ENCODE measurements at places on chromosomes 1 and 21.

DNA sequence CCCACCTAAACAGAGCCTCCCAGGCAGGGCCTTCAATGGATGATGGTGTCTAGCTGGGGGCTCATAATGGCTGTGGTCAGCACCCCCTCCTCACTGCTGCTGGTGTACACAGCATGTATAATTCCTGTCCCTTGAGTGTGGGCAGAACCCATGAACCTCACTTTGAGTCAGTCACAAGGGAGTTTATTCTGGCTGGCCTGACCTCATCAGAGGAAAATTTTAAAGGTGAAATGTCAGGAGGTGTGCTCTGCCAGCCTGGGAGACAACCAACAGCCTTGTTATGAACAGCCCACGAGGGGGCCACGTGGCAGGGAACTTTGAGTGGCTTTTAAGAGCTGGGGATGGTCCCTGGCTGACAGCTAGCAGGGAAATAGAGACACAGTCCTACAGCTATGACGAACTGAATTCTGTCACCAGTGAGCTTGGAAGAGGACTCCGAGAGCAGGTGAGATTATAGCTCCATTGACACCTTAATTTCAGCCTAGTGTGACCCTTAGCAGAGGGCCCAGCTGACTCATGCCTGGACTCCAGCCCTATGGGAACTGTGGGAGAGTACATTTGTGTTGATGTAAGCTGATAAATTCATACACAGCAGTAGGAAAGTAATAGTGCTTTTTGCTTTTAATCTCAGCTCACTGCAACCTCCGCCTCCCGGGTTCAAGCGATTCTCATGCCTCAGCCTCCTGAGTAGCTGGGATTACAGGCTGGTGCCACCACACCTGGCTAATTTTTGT is 73.5 kb upstream of the RUNX3 start:
- no peak for DNase-seq

DNA sequence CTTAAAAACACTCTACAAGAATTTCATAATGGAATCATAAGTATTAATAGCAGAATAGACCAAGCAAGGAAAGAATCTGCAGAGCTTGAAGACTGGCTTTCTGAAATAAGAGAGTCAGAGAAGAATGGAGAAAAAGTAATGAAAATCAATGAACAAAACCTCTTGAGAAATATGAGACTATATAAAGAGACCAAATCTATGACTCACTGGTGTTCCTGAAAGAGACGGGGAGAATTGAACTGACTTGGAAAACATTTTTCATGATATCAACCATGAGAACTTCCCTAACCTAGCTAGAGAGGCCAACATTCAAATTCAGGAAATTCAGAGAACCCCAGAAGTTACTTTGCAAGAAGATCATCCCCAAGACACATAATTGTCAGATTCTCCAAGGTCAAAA is 85.6 kb downstream of the GDAP2 start:
- no peak for DNase-seq

- DNase-seq, result no peak
These were observed at the start of gene TGFB2 for GRCh38 chr1:218344814-218345672. TSS of gene TGFB2 (plus strand) at chr1:218345336. CDS start at chr1:218346702, 1,366 bp downstream.

- DNase-seq, result peak; percentile 88
These were observed 21.5 kb upstream of the TMEM222 start for GRCh38 chr1:27300341-27301051.

- DNase-seq, result no peak
These were observed 41.5 kb downstream of the SLC66A1 start for GRCh38 chr1:19353596-19353995.

Data from RPMI8226 (cell line).